ENCODE measurements at places on chromosomes 4 and X. TPM values are rescaled to one million over a fixed set of nuclear protein-coding genes. Genes with fewer than 3 reads are reported as not detected.
A peak's percentile ranks its signal among the peaks of the same experiment; 100 is the strongest.

DNA sequence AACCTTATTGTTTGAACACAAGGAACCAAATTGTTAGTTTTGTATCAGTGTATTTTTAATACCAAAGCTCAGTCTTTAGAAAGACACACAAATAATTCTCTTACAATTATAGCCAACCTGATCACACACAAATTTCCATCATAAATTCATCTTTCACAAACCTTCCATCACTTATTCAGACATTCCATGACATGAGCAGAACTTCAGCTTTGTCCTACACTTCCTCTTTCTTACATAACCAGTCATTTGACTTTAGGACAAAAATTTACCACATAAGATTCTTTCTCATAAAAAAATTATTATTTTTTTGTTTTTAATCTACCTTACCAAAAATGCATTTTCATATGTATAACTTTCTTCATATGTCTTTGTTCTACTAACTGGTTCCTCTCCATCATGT is 312.2 kb downstream of the GALNTL6 start:
- DNase-seq: no peak

GRCh38 chr4:115484479-115484878 is 371.1 kb upstream of the NDST4 start:
- no peak for DNase-seq

- DNase-seq: no peak
Observed at GRCh38 chr4:53714236-53715140, 123.2 kb upstream of the LNX1 start.

Gene NHSL2
- polyA plus RNA-seq: 6.2 TPM

- no peak for DNase-seq
Observed at GRCh38 chrX:34218063-34218462, 85.9 kb upstream of the FAM47A start.

GRCh38 chr4:83516042-83516772 is 19.7 kb upstream of the GPAT3 start:
- no peak for DNase-seq

Gene KIT
- 80.5 TPM for polyA plus RNA-seq

Gene CCDC149
- 22.9 TPM for polyA plus RNA-seq

DNA sequence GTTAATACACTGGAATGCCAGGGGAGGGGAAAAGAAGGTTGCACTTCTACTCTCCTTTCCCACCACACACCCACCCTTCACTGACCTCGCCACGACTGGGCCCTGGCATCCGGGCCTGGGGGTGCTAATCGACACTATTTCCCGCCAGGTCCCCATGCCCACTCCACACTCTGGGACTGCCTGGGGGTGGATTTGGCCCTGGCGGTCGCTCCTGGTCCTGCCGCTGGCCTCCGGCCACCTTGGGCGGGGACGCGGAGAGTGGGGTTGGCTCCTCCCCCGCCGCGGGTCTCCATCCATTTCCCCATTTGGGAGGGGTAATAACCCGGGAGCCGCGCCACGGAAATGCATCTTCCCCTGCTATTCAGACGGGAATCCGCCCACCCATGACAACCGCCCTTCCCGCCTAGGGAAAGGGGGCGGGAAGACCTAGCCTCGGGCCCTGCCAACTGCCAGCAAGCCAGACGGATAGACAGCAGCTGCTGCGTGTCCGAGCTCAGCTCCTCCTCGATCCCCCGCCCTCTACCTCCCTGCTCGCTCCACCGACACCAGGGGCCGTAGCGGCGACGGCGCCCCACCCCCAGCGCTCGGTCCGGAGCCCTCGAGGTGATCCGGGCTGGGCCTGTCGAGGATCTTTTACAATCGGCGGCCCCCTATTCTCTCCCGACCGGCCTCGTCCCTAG is 78.1 kb downstream of the RLIM start:
- DNase-seq: peak; percentile 91

Gene CSN1S1
- not detected for polyA plus RNA-seq

DNA sequence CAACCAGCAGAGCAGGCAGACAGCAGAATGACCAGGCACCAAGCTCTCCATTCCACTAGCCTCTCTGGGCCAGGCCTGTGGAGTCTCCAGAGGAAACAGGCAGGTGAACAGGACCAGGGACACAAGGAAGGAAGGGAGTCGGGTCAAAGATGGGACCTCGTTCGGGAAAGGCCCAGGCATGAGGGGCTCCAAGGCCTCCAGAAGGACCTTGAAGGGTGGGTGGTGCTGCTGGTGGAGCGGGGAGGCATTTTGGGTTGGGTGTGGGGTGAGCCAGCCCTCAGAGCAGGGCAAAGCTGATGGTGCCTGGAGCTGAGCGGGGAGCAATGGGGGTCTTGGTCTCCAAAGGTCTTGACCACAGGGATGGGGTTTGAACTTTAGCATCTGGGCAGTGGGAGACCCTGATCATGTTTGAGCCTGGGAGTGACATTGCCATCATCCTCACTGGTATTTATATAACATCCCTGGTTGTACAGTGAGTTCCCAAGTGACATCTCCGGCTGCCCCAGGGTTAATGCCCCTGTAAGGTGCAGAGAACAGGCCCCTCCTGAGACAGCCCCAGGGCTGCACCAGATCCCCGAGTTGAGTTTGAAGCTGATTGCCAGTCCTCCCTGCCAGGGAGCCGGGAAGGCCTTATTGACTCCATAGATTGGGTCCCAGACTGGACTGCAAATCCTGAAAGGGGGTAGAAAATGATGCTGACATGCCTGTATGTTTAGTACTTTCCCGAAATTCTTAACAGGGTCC is 52.7 kb downstream of the PSAPL1 start:
- no peak for DNase-seq

- no peak for DNase-seq
Observed at GRCh38 chr4:76074468-76074867, at the start of gene ART3. Gene ART3, plus strand, starts transcription at chr4:76074709. Its CDS starts 1,181 bp downstream, at chr4:76075890.

- no peak for DNase-seq
Observed at GRCh38 chr4:3387154-3387942, 54.4 kb upstream of the HGFAC start.

DNA sequence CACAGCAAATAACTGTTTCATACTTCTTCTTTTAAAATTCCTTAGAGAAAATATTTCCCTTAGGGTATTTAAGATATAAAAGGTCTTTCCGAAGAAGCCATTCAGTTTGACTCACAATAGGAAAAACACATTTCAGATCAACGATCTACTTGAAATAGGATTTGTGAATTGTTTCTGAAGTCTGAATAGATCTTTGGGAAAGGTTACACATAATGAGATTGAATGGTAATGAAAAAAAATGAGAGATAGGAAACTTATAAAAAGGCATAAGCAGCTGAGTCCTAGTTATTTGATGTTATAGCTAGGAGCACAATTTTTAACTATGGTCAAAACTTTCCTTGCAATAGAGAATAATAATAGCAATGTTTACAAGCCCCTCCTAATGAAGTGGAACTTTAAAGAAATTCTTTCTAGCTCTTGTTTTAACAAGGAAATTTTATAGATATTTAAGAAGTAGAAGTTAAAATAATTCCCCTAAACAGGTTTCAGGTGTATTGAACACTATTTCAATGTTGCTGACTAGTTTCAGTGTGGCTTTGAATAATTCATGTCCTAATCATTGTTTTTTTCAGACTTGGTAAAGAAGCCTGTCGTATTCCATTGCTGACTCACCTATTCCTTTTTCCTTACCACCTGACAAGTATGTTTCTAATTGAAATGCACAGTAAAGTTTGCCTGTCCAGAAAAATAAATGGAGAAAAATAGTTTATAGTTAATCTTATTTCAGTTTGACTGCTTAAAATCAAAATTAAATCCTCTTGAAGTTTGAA is 89.1 kb downstream of the PCDH18 start:
- no peak for DNase-seq

GRCh38 chr4:80183250-80184052 is 13.9 kb upstream of the PRDM8 start:
- no peak for DNase-seq

- no peak for DNase-seq
Observed at GRCh38 chrX:136735601-136736000, 45.1 kb downstream of the ARHGEF6 start.

DNA sequence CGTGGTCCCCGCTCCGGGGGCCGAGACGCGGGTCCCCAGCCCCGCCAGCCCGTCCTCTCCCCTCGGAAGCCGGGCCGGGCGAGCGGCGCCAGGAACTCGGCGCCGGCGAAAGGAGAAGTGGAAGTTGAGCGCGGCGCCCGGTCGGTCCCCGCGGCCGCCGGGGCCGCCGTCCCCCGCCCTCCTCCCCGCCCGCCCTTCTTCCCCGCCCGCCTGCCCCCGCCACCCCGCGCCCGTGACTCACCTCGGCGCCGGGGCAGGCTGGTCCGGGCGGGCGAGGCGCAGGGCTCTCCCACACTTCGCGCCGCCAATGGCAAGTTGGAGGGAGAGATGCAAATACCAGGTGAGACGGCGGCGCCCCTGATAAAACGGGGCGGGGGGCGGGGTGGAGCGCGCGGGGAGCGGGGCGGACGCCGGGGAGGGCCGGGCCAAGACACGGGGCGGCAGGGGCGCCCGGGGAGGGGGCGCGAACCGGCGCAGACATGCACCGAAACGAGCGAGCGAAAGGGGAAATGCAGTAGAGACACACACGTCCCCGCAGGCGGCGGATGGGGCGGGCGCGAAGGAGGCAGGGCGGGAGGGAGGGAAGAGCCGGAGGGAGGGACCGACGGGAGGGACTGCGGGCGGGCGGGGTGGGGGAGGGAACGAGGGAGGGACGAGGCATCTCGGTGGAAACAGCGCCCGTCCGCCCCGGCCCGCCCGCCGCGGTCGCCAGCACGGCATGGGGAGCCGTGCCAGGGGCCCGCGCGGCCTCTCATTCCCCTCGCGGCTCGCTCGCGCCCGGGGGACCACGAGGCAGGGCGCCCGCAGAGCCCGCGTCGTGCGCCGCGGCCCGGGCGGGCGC is at the start of gene ELF4:
ELF4 (minus strand) TSS at position 119 of the 841 bp plus-strand sequence. CDS start 29,167 bp downstream, outside the sequence.
- DNase-seq: peak; percentile 23

Gene AKAP14
- polyA plus RNA-seq: 1.8 TPM

Gene TRPC3
- polyA plus RNA-seq: 6.4 TPM

Gene CYSLTR1
- 2.1 TPM for polyA plus RNA-seq

Gene GAGE2A
- polyA plus RNA-seq: not detected

Gene DMP1
- not detected for polyA plus RNA-seq

DNA sequence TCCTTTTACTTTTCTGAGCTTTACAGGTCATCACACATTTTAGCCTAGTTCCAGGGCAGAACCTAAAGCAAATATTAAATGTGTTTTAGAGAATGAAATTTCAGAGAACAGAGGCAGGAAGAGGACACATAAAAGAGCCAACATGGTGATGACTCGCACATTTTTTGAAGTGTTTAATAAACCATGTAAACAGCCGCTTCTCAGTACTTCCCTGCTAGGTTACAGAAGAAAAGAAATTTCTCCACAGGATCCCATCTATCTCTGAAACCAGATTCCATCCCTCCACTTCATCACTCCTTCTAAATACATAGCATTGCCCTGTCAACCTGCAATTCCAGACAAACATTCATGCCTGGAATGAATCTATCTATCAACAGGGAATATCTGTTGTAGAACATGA is 949.5 kb upstream of the PCDH7 start:
- DNase-seq: no peak

GRCh38 chr4:19193274-19193981 is 1058.3 kb upstream of the SLIT2 start:
- no peak for DNase-seq

Gene PDGFC
- 45.1 TPM for polyA plus RNA-seq

Gene FAM47A
- polyA plus RNA-seq: not detected

Gene MAGIX
- 1.7 TPM for polyA plus RNA-seq

Gene NALF2
- 0.10 TPM for polyA plus RNA-seq

DNA sequence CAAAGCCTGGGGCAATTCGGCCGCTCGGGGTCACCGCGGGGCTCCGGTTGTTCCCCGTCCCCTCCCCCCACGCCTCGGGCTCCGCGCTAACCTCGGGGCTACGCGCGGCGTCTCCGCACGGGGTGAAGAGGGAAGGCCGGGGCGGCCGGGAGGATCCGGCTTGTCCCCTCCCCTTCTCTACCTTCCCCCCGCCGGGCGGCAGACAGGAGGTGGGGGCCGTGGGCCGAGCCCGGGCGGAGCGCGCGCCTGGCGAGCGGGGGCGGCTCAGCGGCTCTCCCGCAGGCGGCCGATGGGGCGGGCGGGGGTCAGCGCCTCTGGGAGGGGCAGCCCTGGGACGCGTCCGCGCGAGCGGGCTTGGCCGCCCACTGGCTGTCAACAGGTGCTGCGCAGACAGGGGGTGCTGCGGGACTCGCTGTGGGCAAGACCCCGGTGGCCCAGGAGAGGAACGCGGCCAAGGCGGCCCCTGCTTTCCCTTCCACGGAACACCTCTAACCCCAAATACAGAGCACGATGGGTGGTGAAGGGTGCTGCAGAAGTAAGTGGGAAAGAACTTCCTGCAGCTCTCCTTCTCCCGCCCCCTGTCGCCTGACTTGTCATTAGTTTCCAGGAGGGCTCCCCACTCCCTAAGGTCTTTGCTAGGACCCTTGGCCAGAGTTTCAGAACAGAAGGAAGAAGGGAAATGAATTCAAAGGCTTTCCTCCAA is at the start of gene PDGFC:
PDGFC (minus strand) TSS at position 124 of the 703 bp plus-strand sequence. CDS start 896 bp downstream, outside the sequence.
- DNase-seq: peak; percentile 62

Gene RGN
- 13.4 TPM for polyA plus RNA-seq
